ENCODE measurements at places on chromosomes 2 and 18.

GRCh38 chr2:26932974-26933373 lies 37.5 kb upstream of the MAPRE3 start:
- peak; percentile 5 for DNase-seq

DNA sequence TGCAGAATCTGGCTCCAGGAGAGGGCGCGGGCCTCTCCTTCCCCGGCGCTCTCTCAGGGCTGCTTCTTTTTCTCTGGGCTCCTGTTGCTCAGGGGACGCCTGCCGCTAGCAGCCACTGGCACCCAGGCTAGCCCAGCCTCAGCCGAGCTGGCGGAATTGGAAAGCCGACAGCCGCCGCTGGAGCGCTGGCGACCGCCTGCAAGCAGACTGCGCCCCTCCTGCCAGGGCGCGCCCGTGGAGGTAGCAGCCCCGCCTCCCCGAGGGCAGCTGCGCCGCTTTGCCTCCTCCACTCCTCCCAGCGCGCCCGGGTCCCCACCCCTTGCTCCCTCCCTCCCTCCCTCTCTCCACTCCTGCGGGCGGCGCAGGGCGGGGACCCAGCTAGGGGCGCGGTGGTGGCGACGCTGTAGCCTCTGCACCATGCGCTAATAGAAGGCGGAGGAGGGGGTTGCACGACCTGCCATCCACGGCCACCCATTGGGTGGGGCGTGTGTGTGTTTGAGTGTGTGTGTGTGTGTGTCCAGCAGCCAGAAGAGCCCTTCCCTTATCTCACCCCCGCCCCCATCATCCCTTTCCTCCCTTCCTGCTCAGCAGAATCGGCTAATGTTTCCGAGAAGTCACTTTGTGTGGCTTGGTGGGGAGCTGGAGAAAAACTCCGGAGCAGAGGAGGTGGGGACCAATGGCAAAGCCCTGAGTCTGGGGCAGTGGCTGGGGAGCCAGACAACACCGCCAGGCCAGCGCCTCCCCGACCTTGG lies at the start of gene SCN9A:
TSS of gene SCN9A (minus strand) at position 209 of the 752 bp plus-strand sequence. CDS start 64,188 bp downstream, outside the sequence.
- peak; percentile 92 for DNase-seq

DNA sequence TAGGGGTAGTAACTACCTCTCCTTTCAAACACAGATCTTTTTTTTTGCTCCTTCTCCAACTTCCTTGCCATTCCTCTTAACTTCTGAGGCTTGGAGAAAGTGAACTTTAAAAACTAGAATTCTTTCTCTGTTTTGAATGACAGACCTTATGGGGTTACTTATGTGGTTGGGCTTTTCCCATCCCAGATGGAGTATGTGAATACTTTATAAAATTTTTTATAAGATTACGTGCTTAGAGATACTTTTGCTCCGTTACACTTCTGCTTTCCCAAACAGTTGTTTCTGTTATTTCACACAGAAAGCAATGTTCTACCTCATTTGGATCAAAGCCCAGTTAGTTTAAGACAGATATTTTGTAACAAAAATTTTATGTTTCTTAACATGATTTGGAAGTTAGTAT lies 20.2 kb downstream of the GREB1L start:
- no peak for DNase-seq

DNA sequence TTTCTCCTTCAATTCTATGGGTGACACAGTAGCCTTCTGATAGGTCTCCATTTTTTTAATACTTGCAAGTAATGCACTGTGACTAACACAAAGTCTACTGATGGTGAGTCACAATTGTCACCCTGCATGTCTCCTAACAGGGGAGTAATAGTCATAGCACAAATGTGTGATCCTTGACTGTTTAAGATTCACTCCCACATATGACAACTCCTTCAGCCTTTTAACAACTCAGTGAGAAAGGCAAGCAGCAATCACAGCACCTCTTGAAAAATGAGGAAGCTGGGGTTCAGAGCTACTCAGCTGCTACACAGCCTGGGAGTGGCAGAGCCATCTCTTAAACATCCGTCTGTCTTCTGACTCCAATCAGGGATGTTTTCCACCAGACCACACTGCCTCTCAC lies 63.8 kb downstream of the EHD3 start:
- DNase-seq, result no peak

DNA sequence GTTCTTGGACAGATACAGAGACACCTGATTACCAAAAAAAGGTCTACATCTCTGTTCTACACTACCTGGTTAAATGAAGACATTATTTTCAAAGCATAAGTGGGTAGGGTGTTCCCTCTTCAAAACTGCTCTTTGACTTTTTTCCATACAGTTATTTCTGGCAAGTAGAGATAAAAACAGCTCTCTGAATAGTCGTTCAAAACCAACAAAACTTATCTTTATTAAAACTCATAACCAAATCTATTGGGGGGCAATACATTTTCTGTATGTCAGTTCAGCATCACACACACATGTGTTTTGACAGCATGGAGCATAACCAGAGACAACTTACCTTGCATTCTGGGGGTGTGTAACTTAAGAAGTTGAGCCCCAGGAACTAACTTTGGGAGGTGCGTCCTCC lies 149.0 kb upstream of the EPC2 start:
- DNase-seq, result no peak

DNA sequence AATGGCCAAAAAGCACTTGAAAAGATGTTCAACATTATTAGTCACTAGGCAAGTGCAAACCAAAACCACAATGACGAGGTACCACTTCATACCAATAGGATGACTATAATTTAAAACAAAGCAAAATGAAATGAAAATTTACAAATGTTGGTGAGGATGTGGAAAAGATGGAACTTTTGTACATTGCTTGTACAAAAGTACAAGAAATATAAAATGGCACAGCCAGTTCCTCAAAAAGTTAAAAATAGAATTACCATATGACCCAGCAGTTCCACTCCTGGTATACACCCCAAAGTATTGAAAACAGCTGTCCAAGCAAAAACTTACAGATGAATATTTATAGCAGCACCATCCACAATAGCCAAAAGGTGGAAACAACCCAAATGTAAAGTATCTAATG lies 107.8 kb upstream of the XPO1 start:
- no peak for DNase-seq

DNA sequence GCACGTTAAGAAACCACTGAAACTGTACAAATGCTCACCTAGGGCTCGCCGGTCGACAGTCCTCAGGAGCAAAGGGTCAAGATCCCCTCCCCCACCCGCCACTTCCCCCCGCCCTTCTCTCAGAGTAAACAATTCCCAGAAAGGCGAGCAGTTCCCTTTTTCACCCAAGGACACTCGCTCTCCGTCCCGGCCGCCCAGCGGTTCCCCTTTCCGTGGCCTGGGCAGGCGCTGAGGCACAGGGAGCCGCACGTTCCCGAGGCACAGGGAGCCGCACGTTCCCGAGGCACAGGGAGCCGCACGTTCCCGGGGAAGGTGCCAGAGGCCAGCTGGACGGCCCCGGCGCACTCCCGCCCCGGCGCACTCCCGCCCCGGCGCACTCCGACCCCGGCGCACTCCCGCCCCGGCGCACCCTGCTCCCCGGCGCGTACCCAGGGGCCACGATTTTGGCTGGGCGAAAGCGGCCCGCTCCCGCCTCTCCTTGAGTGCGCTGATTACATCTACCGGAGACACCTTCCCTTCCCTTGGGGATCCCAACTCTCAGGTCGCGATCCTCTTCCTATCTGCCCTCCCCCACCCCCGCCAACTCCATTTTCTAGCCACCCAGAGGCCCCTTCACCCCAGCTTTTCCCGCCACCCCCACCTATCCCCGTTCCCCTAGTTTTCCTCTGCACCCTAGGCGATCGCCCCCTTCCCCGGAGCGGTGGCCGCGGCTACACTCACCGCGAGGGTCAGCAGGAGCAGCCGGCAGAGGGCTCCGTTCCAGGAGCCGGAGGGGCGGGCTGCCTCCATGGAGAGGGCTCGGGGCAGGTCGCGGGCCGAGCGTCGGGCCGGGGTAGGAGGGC lies 817 bp downstream of the DSC2 start:
- DNase-seq, result peak; percentile 80

DNA sequence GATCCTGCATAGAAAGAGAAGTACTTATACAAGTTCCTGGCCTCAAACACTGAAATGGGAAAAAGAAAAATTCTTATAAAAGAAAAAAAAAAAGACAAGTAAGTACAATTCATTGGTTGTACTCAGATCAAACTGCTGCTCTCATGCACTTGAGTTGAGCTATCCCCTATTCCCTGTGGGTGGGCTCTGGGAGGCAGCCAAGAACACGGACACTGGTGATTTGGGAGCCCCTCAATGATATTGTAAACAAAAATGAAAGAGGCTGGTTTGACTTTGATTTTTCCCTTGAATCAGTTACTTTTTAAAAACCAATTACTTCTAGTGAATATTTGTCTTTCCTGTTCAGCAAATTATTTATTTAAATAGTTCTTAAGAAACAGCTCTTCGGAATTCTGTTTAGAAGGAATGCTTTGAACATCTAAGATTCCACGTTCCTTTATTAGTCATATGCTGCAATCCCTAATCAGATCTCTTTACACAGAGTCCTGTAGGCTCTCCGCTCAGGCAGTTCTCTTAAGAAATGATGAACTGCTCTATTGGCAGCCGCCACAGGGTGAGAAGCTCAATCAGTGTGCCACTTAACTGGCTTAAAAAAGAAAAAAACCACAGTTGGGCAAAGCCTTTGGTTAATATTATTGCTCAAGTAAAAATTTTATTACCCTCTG lies 225.1 kb downstream of the TMEM182 start:
- no peak for DNase-seq

- no peak for DNase-seq
Measured at GRCh38 chr2:171271386-171271785, 110.7 kb upstream of the TLK1 start.

GRCh38 chr2:46504221-46504620 lies 24.9 kb downstream of the TMEM247 start:
- no peak for DNase-seq

DNA sequence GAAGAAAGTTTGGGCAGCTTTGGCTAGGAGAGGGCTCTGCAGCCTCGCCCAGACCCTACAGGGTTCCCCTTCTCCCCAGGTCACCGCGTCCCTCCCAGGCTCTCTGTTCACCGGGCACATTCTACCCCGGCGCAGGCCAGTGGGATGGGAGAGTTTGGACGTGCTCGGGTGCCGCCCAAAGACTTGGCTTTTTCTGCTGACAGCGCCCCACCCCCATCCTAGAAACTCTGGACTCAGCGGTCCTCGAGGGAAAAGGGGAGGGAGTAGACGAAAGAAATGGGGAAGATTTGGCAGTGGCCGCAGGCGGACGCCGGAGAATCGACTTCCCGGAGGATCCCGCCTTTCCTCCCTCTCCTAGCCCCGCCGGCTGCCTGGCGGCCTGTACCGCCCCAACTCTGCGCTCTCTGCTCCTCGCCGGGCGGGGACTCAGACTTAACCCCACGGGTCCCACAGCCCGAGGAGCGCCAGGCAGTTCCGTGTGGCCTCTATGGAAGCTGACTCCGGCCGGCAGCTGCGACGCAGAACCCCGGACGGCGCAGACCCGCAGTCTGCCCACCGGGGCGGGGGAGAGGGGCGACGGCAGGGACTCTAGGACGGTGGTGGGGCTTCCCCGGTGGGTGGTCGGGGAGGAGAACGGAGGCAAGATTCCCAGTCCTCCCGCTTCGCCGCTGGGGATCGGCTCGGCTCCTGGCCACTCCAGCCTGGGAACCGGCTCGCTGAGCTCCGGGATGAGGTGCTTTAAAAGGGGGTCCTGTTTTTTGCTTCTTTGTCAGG lies 863 bp upstream of the SIX2 start:
- DNase-seq, result no peak

GRCh38 chr18:22673182-22673862 lies 255.6 kb upstream of the CTAGE1 start:
- DNase-seq, result no peak

GRCh38 chr2:167510071-167510759 lies 621.9 kb downstream of the XIRP2 start:
- no peak for DNase-seq

DNA sequence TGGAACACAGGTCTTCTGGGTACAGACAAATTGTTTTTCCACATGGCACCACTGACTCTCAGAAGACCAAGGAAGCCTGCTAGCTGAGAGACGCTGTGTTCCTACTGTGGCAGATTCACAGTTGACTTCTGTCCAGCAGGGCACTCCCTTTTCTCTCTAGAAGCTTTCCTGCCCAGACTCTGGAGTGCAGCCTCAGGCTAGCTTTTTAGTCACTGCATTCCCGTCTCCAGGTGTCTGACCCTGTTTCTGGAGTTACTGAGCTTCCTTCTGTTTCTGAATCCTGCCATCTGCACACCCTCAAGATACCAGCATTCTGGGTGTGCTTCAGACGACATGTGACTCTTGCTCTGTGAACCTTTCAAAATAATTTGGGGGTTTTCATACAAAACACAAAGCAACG lies 125.1 kb downstream of the TMEM200C start:
- no peak for DNase-seq

- no peak for DNase-seq
Measured at GRCh38 chr2:109466674-109467575, 146.8 kb downstream of the SEPTIN10 start.

DNA sequence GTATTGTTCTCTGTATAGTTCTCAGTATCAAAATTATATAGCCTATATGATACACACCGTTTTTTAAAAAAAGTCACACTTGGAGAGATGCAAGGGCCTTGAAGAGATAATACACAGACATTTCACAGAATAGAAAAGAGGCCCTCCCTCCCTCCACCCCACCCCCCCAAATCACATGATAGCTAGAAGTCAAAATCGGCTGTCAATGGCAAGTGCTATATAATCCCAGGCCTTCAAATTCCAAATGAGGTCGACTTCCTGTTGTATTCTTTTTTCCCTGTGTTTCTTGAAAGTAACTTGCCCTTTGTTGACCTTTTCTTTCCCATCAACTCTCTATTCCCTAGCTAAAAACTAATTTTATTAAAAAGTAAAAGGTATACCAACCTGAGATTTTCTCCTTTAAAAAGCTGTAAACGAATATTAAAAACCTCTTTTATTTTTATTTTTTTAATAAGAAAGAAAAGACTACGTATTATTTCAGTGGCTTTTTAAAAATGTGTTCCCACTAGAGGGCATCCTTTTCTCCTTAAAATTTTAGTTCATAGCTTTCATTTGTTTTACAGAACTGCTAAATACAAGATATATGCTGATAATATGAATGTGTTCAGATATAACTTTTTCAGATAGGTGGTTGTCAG lies 46.6 kb downstream of the KCMF1 start:
- no peak for DNase-seq

DNA sequence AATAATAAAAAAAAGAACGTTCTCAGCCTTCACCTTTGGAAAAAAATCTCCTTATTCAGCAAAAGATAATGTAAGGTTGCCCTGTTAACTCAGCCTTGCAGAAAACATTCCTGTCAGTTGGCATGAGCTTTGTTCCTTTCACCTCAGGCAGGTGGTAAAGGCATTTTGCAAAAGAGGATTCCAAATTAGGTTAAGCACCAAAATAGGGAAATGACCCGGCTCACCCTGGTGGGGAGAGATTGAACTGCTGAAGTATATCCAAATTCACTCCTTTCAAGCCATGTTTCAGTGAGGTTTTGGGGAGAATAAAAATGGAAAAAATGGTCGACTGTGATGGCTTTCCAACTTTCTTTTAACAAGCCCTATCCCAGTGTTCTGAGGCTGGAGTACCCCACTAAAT lies 1988.8 kb upstream of the PIK3C3 start:
- DNase-seq, result peak; percentile 35

DNA sequence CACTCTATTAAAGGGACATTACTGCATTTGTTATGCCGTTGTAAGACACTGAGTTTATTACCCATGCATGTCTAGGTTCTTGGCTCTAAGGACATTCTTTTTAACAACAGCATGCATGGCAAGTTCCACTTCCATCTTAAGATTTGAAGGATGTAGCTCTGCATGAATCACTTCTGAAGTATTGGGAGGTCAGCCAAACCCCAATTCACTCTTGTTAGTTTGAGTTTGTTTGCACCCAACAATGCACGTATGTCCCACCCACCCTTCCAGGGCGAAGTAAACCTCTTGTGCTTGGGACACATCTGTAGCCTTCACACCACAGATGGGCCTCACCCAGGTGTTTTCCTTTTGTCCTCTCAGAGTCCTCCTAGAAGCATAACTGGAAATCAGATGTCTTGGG lies 5.6 kb upstream of the LAMA3 start:
- DNase-seq, result no peak

GRCh38 chr2:12430407-12431133 lies 286.2 kb upstream of the TRIB2 start:
- no peak for DNase-seq
